ENCODE measurements at places on chromosomes 12 and 14.
A peak's percentile ranks its signal among the peaks of the same experiment; 100 is the strongest.

- DNase-seq = no peak
Observed at GRCh38 chr12:106248846-106249371, 1.1 kb upstream of the CKAP4 start.

GRCh38 chr12:65799331-65799730 is 25.0 kb upstream of the HMGA2 start:
- DNase-seq = no peak

DNA sequence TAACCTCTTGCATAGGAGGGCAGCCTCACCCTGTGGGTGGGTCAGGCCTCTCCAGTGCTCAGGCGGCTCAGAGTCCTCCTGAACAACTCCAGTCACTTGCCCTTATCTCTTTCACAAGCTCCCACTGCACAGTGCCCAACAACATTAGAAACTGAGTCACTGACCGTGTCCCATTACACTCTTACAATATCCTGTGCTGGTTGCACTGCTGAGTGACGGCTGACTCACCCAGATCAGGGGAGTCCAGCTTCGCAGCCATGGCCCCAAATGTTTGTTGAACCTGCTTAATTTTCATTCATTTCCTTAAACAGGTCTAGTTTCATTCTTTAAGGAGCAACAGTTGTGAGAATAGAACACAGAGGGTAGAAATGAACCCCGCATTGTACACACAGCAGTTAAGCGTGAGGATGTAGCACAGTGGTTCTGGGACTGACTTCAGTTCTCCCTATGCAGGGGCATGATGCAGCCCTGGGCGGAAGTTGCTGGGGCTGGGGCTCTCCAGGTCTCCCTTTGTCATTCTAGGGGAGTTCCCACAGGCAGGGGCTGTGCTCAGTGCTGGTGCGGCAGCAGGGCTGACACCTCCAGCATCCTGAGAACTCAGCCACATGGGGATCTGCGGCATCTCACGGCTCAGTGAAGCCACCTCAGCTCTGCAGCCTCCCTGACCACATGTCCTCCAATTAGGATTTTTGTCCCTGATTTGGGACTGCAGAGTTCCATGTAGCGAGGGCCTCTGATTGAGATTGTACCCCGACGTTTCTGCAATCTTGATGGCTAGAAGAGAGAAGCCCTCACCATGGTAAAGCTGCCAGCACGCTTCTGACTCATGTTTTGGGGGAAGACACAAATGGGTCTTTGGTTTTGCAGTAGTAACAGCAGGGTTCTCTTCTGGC is 16.1 kb downstream of the GPR68 start:
- DNase-seq = peak; percentile 40

DNA sequence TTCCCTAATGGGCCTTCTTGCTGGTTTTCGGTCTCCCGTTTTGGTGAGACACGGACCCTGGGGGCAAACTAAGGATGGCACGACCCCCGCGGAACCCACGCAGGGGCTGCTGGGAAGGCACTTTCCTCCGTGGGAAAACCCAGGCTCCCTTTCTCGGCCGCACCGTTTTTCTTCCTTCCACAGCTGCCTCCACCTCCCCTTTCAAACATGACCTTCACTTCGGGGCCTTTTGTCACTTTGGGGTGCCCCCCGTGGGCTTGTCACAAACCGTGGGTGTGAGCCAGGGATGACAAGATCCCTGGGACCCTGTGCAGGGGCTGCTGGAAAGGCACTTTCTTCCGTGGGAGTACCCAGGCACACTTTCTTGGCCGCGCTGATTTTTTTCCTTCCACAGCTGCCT is 268.7 kb downstream of the ALG10 start:
- DNase-seq = no peak

GRCh38 chr12:59847127-59847526 is 251.3 kb downstream of the SLC16A7 start:
- DNase-seq = no peak

DNA sequence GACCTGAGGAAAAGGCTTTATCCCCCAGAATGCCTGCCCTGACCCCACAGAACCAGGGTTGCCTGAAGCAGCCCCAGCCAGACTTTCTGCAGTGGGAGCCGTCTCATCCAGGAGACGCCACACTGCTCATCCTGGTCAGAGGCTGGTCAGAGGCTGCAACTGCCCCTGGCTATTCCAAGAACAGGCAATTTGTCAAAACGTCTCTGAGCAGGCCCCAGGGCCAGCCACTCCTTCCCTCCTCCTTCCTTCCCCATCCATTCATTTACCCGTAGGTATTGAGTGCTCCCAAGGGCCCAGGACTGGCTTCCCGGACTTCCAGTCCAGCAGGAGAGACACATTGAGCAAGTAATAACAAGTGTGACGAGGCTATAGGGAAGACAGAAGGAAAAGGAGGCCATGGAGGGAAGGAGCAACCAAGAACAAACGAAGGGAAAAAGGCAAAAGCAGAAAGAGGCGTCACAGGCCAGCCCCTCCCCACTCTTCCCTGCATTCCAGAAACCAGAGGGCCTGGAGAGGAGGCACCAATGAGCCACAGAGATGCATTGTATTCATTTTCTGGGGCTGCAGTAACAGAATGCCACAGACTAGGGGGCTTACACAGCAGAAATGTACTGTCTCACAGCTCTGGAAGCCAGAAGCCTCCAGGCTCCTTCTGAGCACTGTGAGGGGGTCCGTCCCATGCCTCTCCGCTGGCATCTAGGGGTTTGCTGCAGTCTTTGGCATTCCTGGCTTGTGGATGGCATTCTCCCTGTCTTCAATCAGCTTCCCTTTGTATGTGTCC is 21.0 kb upstream of the CD9 start:
- no peak for DNase-seq

DNA sequence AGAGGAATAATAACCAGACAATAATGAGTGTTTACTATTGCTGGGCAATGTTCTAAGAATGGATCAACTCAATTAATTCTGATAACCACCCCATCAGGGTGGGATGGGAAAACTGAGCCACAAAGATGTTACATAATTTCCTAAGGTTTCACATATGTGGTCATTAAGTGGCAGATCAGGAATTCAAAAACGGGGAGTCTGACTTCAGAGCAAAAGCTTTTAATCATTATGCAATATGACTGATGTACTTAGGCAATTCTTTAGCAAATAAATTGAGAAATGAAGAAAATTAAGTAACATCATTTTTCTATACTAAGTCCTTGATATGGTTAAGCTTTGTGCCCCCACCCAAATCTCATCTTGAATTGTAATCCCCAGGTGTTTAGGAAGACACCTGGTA is 53.4 kb downstream of the PLCZ1 start:
- no peak for DNase-seq

DNA sequence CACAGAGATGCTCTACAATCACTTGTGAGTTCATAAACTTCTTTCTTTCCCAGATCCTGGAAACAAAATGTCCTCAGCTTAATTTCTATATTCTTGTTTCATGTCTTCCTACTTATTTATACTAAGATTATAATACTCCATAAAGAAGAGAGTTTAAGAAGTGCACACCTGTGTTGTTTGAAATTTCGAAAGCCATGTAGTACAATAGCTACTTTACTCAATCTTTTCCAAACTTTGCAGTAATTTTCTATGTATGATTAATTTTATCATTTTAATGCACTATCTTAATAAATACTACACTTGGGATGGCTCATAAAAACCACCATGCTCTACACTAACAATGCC is 300 bp upstream of the TTC5 start:
- DNase-seq = no peak

DNA sequence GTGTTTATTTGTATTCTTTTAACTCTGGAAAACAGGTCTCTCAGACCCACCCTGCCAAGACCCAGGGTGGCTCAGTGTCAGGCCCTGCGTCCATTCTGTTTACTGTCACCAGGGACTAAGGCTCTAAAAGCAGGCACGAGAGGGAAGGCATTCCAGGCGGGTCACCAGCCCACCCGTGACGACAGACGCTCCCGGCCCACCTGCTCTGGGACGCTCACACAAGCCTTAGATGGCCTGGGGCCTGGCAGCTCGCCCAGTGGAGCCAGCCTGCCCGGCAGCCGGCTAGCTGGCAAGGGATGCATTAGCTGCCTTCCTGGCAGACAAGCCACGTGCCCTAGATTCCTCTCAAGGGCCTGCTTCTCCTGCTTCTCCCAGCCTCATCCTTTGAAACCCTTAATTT is 9.2 kb upstream of the NUAK1 start:
- DNase-seq = no peak

GRCh38 chr12:62714774-62715721 is 219.9 kb downstream of the PPM1H start:
- no peak for DNase-seq

DNA sequence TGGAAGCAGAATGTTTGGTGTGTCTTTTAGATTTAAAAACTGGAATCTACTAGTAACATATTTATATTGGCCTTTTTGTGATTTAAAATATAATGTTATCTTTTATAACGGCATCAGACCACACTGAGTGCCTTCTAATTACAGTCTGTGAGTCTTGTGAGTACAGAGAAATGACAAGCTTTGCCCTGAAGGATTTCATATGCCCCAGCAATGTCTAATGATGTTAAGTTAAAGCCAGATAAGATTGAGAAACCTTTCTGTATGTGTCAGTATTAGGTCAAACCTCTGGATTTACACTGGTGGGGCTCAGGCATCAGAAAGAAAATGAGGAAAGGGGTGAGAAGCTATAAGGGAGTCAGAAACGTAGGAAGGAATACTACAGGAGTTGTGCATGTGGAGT is 25.2 kb downstream of the PLEKHA5 start:
- no peak for DNase-seq

DNA sequence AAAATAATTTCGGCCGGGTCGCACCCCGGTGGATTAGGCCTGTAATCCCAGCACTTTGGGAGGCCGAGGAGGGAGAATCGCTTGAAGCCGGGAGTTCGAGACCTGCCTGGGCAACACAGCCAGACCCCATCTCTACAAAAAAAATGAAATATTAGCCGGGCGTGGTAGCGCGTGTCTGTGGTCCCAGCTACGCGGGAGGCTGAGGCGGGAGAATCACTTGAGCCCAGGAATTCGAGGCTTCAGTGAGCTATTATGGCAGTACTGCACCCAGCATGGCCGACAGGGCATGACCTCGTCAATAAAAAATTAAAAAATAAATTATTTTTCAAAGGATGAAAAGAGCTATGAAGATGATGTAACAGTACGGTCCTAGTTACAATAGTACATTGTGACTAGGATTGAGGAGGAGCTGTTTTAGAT is 523 bp downstream of the GTF2H3 start:
- DNase-seq = no peak

DNA sequence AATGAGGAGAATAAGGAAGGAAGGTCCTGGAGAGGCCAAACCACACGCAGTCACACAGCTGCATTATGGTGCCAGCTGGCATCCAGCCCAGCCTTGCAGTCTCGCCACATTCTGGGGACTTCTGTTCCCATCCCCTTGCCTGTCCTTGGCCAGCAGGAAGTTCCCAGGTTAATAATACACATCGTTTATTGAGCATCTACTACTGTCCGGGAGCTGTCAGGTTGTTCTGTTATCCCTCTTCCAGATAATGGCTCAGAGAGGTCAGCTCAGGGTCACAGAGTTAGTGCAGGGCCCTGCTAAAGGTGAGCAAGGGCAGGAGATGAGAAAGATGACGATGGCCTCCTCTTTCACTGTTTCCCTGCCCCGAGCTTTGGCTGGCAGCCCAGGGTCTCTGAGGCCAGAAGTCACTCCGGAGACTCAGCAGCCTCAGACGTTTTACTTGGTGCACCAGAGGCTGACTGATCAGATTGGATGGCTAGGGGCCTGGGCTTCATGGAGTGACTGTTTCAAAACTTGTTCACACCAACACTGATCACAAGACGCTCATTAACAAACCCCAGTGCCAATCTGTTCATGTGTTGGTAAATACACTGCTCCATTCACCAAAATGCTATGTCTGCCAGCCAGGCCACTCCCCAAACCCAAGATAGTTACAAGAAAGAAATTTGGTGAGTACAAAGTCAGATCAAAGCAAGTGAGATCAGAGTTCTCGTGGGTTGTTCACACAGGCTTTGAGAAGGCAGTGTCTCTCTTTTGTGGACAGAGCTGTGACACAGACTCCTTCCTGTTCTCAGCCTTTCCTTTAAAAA is 79.2 kb downstream of the B4GALNT3 start:
- DNase-seq = peak; percentile 19

GRCh38 chr14:105430042-105430441 is 10.4 kb downstream of the MTA1 start:
- DNase-seq = no peak

DNA sequence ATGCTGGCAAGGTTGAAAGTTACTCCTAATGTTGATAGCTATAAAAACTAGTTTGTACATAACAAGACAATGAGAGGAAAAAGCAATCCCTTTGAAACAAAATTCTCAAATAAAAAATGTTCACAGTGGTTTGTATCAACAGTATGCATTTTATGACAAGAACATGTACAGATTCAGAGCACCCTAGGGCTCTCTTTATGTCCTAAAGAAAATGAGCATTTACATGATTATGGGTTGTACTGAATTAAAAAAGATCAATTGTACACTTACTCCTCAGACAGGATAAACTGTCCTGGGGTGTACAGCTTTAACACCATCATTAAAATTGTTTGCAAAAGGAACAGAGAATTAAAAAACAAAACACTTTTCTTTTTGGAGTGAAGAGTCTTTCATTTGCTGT is 22.2 kb downstream of the PPP1CC start:
- no peak for DNase-seq

GRCh38 chr12:45124485-45125155 is 73.7 kb upstream of the DBX2 start:
- no peak for DNase-seq

DNA sequence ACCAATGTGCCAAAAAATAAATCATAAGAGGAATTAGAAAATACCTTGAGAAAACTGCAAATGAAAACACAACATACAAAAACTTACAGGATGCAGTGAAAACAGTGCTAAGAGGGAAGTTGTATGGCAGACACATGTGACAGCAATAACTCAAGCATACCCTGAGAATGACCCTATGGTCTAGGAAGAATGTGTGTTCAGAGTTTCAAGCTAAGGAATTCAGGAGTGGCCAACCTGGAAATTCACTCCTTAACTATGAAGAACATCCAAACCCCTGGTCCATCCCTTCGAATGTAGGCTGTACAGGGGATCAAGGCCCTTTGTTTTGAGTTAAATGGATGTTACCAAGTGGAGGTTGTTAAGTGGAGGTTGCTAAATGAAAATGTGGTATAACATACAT is 16.7 kb upstream of the TTC9 start:
- DNase-seq = no peak

DNA sequence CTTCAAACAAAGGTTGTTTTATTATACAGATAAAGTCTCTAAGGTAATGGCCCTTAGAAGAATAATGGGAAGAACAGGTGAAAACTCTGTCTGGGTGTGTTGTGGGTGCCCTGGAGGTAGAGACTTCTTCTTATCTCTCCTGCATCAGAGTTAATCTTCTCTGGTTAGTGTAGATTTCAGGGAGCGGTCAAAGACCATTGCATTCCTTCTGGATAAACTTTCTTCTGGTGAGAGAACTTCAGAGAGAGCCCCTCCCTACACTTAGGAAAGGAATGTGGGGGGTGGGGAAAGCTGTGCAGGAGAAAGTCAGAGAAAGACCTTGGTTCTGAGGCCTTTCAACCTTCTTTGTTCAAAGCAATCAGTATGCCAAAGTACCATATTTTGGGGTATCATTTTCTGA is 658.5 kb downstream of the DIO2 start:
- DNase-seq = no peak

- DNase-seq = no peak
Observed at GRCh38 chr14:25003537-25003936, 46.4 kb downstream of the STXBP6 start.
